ENCODE measurements at places on chromosomes 2 and 18.

DNA sequence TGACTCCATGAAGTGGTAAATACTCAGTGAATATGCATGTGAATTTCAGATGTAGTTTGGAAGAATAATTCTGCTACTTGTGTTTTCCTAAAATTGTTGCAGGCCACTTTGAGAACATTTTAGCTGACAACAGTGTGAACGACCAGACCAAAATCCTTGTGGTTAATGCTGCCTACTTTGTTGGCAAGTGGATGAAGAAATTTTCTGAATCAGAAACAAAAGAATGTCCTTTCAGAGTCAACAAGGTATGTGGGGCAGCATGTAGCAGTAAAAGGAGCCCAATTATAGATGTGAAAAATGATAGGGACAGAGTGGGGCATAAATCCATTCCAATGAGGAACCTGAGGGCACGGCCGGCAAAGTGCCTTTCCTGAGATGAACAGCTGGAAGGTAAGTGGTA, 16.1 kb downstream of the SERPINB5 start:
- no peak for DNase-seq

- DNase-seq = no peak
These were observed 33.7 kb downstream of the UNC80 start for GRCh38 chr2:209805351-209805750.

- no peak for DNase-seq
These were observed 740.5 kb upstream of the SALL3 start for GRCh38 chr18:78239090-78239457.

- no peak for DNase-seq
These were observed 97.9 kb downstream of the ATL2 start for GRCh38 chr2:38279201-38279600.

- DNase-seq = no peak
These were observed 9.5 kb downstream of the CEBPZOS start for GRCh38 chr2:37205689-37206341.

GRCh38 chr2:237118025-237118424, 32.3 kb downstream of the COPS8 start:
- no peak for DNase-seq

- DNase-seq = no peak
These were observed 40.3 kb downstream of the PDIA6 start for GRCh38 chr2:10772201-10772867.

GRCh38 chr2:118309946-118310680, 221.8 kb downstream of the INSIG2 start:
- DNase-seq = peak; percentile 40

- no peak for DNase-seq
These were observed 74.6 kb downstream of the CPS1 start for GRCh38 chr2:210630873-210631560.

- DNase-seq = no peak
These were observed 18.8 kb upstream of the SOX11 start for GRCh38 chr2:5673145-5674025.

- DNase-seq = no peak
These were observed 73.1 kb upstream of the PID1 start for GRCh38 chr2:229344151-229344551.

DNA sequence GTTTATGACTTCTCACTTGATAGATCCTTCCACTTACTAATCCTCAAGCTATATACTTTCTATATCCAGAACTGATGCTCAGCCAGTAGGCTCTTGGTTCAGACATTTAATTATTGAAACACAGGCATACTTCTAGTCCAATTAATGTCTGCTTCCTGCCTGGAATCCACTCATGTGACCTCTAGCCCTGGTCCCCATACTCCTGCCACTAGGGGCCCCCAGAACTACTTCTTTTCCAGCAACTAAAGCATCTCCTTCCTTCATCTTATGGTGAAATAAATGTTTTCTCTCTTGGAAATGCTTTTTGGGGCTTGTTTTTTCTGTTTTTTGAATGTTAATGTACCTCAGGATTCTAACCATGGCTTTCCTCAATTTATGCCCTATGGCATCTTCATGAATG, 527.6 kb downstream of the SATB2 start:
- DNase-seq = no peak

GRCh38 chr2:36190097-36190496, 165.5 kb upstream of the CRIM1 start:
- no peak for DNase-seq

DNA sequence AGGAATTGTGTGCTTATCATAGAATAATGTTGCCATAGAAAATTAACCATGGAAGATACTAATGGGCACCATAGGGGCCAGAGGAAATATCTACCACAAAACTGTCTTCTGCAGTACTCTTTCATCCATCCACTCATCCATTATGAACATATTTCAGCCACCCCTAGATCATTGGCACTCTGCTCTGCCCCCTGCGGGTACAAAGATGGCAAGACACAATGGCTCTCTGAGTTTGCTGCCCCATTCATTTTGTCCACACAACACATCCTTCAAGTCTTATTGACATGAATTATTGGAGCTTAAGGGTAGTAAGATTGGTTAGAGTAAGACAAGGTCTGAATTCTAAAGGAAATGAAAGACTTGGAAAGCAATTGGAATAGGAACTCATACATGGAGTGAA, 1224.7 kb upstream of the CELF4 start:
- DNase-seq = no peak

GRCh38 chr2:69490486-69490885, 53.3 kb upstream of the NFU1 start:
- no peak for DNase-seq

DNA sequence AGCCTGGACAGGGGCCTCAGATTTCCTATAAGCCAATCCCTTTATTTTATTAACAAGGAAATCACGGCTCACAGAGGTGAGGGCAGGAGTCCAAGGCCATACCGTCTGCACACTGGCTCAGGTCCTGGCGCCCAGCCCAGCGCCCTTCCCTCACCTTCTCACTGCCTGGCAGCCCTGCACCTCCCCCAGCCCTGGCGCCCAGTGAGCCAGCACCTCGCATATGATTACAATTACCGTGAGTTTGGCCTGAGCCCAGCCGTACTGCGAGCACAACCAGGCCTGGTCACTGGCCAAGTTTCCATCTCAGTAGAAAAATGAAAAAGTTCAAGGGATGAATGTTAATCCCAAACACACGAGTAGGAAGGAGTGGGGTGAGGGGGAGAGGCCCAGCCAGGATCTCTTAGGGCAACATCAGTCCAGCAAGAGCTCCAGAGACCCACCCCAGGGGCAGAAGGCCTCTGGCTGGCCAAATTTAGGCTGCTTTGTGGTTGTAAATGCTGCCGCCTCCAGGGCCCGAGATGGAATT, 68.4 kb downstream of the MCFD2 start:
- DNase-seq = no peak

- no peak for DNase-seq
These were observed 281.9 kb downstream of the SRBD1 start for GRCh38 chr2:45329045-45329677.

Data from activated CD4-positive, alpha-beta T cell treated with anti-CD3 and anti-CD28 coated beads for 1 hour (primary cell).